ENCODE measurements at places on chromosomes 7 and 10.

- H3K27me3 ChIP-seq, result peaks cover 82% of the 10 kb centered on the region
- DNase-seq, result peak; percentile 48
- H3K27ac ChIP-seq, result no peak overlapping the region
- peaks cover 39% of the 10 kb centered on the region for H3K4me1 ChIP-seq
- no peaks in the 10 kb centered on the region for H3K36me3 ChIP-seq
These were observed 82.7 kb downstream of the PAX2 start for GRCh38 chr10:100827819-100828737.

DNA sequence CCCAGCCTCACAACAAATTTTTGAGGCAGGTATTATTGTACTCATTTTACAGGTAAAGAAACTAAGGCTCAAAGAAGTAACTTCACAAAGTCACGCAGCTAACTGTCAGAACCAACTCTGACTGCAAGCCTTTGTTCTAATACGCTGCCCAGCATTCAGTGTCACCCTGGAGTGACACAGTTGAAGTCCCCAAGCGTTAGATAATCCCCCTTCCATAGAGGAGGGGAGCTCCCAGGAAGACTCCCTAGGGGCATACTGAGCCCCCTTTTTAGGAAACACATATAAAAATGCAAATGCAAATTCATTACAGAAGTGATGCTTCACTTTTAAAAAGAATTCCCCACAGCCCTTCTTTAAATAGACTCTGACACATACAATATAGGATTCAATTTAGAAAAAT is 101.0 kb upstream of the MACROH2A2 start:
- no peaks in the 10 kb centered on the region for H3K4me1 ChIP-seq
- H3K4me3 ChIP-seq, result no peak overlapping the region
- no peaks in the 10 kb centered on the region for H3K36me3 ChIP-seq
- peaks cover 9% of the 10 kb centered on the region for H3K27me3 ChIP-seq

DNA sequence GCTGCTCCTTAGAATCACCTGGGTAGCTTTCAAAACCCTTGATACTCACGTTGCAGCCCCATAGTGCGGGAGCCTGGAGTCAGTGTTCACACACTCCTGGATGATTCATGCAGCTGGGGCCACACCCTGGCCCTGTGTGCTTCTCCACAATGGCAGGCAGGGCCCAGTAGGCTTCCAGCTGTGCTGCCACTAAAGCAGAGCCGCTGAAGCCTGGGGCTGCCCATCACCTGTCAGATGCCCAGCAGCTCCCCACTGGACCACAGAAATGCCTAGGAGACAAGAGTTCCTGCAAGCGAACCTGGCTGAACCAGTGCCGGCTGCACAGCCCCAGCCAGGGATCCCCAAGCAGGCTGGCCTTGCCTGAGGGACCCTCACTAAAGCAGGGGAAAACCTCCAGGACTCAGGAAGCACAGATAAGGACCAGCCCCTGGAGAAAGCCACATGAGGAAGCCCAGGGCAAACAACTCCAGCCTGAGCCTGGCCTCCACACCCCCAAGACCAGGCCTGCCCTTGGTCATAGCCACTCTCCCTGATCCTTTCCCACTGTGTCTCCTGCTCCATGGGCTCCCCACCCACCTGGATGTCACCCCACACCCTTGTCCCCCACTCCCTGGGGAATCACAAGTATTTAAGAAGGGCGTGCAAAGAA is 111.9 kb downstream of the GRID1 start:
- no peaks in the 10 kb centered on the region for H3K4me1 ChIP-seq
- no peak overlapping the region for H3K4me3 ChIP-seq
- H3K27me3 ChIP-seq, result peaks cover 4% of the 10 kb centered on the region
- H3K36me3 ChIP-seq, result no peaks in the 10 kb centered on the region
- no peak overlapping the region for H3K27ac ChIP-seq

GRCh38 chr10:48509974-48510692 is 94.7 kb downstream of the ARHGAP22 start:
- H3K27me3 ChIP-seq, result peaks cover 10% of the 10 kb centered on the region
- H3K4me1 ChIP-seq, result no peaks in the 10 kb centered on the region
- H3K27ac ChIP-seq, result no peak overlapping the region
- DNase-seq, result no peak

DNA sequence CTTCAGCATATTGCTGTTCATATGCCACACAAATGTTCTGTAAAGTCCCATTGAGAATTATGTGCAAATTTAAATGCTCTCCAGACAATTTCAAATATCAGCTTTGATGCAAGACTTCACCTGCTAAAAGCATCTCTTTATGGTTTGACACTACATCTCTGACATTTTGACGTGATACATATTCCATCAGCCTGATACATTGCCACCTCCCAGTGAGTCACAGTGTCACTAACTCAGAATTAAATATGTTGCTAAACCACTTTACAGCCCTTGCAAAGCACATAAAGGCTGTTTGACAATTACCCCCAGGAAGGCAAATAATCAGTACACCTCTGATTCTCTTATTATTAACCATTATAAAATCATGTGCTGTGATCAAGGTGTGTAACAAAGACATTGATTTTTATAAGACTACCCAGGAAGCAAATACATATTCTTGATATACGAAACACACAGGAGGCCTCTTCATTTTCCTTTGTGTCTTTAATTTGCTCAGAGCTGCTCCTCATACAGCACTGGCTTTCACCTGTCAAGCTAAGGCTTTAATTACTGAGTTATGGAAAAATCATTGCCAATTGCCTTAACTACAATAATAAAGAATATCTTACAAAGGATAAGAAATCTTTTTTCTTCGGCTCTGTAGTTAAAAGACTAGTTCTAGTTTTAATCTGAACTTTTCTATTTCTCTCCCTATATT is 547.5 kb upstream of the C7orf33 start:
- no peaks in the 10 kb centered on the region for H3K36me3 ChIP-seq
- no peaks in the 10 kb centered on the region for H3K4me1 ChIP-seq
- no peaks in the 10 kb centered on the region for H3K27me3 ChIP-seq

DNA sequence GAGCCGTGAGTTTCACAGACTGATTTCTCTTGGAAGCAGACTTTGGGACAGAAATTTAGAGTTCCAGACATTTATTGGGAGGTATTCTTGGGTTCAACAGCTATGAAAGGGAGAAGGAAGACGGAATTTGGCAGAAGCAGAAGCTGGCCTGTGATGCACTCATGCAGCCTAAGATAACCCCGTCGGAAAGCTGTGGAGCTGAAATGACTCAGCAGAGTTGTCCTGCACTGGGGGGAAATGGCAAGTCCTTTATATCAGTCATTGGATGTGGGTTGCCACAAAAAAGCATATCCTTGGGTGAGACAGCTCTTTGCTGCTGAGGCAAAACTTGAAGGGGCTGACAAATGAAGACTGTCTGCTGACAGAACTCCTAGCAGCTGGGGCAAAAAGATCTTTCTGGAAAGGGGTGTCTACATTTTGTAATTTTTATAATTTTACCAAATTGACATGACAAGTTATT is 11.5 kb upstream of the MICU1 start:
- no peak overlapping the region for H3K4me3 ChIP-seq
- peak; percentile 56 for DNase-seq
- peaks cover 5% of the 10 kb centered on the region for H3K4me1 ChIP-seq
- no peaks in the 10 kb centered on the region for H3K36me3 ChIP-seq

GRCh38 chr7:27144781-27145164 is 1.3 kb upstream of the HOXA5 start:
- no peaks in the 10 kb centered on the region for H3K36me3 ChIP-seq
- H3K4me1 ChIP-seq, result peaks cover 6% of the 10 kb centered on the region
- H3K27ac ChIP-seq, result no peak overlapping the region
- H3K27me3 ChIP-seq, result peaks cover 40% of the 10 kb centered on the region
- H3K4me3 ChIP-seq, result no peak overlapping the region
- no peak for DNase-seq

GRCh38 chr10:61842755-61843497 is 58.6 kb upstream of the ARID5B start:
- H3K4me3 ChIP-seq, result no peak overlapping the region
- H3K36me3 ChIP-seq, result no peaks in the 10 kb centered on the region
- H3K4me1 ChIP-seq, result peaks cover 6% of the 10 kb centered on the region
- no peaks in the 10 kb centered on the region for H3K27me3 ChIP-seq
- H3K27ac ChIP-seq, result no peak overlapping the region

DNA sequence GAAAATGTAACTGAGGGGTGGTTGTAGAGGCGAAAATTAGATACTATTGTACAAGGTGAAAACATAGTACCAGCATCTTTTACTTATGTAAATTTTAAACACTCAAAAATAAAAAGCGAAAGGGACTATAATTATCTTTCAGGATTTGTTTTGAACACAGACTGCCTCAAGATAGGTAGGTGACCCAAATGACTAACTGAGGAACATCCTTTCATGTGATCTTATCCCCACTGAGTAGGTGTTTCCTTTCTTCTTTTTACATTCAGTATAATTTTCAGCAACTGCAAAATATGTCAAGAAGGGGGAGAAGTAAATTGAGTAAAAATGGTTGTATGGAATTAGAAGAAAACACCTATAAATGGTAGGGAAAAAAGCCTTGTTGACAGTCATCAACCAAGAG is 236.7 kb downstream of the PHF14 start:
- H3K36me3 ChIP-seq, result no peaks in the 10 kb centered on the region
- H3K4me1 ChIP-seq, result no peaks in the 10 kb centered on the region
- H3K27ac ChIP-seq, result no peak overlapping the region
- DNase-seq, result no peak
- H3K4me3 ChIP-seq, result no peak overlapping the region
- peaks cover under 1% of the 10 kb centered on the region for H3K27me3 ChIP-seq
